ENCODE measurements at places on chromosomes 4 and X. TPM values are rescaled to one million over a fixed set of nuclear protein-coding genes. Genes with fewer than 3 reads are reported as not detected.

XG gene
- not detected for total RNA-seq

TRIM75 gene
- total RNA-seq = not detected

SLITRK2 gene
- not detected for total RNA-seq

FMR1NB gene
- not detected for total RNA-seq

EGFL6 gene
- total RNA-seq = 9.5 TPM

LRIT3 gene
- total RNA-seq = not detected

PPARGC1A gene
- total RNA-seq = not detected

NLRP2B gene
- not detected for total RNA-seq

DCAF8L2 gene
- not detected for total RNA-seq

ABLIM2 gene
- total RNA-seq = 0.37 TPM

MAGEA12 gene
- total RNA-seq = not detected

EMCN gene
- not detected for total RNA-seq

NXF2B gene
- total RNA-seq = not detected

SMIM31 gene
- not detected for total RNA-seq

DSPP gene
- not detected for total RNA-seq

ARHGAP36 gene
- total RNA-seq = not detected

RRH gene
- total RNA-seq = not detected

F9 gene
- not detected for total RNA-seq
